ENCODE measurements at places on chromosomes 4 and X.

DNA sequence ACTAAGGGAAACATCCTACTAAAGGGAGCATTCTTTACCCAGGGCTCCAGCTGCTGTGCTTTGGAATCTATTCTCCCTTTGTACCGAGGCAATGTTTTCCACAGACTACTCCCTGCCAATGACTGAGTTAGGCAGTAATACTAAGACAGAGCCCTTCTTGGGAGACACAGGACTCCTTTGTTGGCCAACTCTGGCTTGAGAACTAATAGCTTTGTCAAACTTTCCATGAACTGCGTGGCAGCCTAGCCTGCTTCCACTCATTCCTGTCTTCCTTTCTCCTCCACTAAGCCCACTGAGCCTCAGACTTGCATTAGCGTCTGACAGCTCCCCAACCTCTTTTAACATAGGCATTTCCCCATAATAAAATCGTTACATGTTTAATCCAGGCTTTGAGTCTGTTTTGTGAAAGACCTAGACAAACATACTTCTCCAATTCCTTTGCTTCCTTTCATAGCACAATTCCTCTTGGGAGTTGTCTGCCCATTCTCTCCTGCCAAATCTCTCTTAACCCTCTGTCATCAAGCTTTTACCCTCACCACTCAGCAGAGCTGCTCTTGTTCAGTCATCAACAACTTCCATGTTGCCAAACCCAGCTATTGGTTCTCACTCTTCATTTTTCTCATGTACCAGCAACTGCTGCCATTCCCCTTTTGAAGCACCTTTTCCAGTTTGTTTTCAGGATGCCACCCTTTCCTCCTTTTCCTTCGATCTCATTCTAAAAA, 300.3 kb upstream of the IGFBP7 start:
- DNase-seq, result no peak

- DNase-seq, result no peak
These were observed 4.7 kb downstream of the CPLX1 start for GRCh38 chr4:821181-821591.

- DNase-seq, result no peak
These were observed 53.8 kb downstream of the ZNF827 start for GRCh38 chr4:145884775-145885174.

DNA sequence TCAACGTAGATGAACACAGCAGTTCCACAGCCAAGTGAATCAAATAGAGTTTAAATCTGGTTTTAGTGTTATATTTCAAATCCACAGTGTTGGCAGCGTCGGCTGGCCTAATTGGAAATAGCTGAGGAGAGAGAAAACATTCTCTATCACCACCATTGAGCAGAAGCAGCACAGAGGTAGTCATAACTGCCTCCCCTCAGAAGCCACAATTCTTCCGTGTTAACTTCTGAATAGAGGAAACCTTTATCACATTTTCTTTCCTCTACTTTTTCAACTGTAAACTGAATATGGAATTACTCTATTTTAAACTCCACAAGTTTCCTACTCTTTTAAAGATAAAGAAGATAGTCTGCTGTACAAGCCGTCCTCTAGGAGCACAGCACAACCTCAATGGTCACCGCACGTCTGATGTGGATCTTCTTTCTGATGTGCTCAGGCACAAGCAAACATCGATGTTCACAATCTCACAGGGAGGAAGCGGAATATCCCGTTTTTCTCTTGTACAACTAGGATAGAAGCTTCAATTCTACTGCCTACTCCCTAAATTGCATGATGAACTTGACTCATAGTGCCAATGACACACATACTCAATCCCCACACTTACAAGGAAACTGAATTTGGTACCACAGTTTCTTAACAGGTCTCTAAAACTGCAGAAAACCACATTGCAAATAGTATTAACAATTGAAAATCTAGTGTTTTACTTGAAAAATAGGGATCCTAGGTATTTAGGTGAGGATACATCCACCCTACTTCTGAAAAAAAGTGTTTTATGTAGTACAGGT, 217.8 kb upstream of the ETNPPL start:
- DNase-seq, result no peak

- DNase-seq, result no peak
These were observed 1.4 kb downstream of the TCEAL1 start for GRCh38 chrX:103630171-103630511.

DNA sequence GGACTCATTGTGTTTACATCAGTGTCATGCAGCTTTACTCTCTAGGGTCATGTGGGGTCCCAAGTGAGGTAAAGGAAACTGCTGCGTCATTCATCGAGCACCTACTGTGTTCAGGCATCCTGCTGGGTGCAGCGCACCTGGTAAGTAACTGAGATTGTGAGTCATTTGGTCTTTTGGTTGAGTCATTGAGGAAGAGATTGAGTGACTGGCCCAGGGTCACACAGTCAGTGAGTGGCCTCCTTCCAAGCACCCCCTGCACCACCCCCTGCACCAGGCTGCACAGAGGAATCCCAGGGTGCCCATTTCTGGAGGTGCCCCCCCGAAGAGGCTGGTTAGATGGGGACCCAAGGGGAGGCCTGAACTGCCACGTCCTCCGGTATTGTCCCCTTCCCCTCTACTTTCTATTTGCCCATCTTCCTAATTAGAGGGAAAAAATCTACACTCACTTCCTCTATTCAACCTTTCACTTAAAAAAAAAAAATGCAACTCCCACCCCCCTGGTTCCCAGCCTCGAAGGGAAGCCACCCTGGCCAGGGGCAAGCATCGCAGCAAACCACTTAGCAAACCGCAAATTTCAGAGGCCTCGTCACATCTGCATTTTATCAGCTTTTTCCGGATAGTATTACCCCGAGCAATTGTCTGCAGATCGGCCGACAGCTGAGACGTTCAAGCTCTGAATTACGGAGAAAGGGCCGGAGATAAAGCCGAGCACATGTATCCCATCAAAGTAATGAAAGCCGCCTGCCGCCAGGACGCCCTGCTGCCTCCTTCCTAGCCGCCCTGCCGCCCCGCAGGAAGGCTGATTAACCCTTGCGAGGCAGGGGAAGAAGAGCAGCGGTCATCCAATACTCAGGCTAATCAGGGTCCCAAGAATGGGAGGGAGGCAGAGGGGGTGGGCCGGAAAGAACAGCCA, 96.3 kb upstream of the MSX1 start:
- no peak for DNase-seq

DNA sequence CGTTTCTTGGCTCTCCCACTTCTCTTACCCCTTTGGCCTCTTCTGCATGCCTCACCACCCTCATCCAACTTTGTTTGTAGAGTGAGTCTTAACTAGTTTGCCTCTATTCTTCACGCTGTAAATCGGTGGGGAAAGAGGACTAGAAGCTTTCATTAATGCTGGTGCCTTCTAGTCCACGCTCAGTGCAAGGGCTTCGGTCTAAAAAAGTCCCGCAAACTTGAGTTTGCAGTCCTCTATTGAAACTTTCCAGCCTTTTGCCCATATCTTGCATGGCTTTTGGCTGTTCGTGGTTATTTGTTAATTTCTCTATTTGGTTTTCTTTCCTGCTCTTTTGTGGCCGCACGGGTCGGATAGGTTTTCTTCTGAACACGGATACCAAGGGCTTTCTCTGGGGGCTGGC, 868 bp downstream of the DACH2 start:
- DNase-seq, result no peak

DNA sequence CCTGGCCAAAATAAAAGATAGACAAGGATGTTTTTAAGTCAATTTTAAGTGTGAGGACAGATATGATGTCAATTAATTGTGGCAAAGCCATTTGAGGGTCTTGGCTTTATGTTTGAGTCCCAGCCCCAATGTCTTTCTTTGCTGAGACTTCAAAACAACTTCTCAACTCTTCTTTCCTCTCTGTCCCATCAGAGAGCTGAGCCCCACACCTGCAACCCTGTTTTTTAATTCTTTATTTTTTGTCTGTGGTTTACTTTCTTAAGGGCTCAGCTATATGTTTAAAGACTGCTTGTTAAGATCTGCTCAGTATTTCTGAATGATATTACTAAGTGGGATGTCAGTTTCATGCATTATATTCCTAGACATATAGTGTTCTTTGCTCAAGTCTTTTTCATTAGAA, 164.3 kb downstream of the HS3ST1 start:
- no peak for DNase-seq

DNA sequence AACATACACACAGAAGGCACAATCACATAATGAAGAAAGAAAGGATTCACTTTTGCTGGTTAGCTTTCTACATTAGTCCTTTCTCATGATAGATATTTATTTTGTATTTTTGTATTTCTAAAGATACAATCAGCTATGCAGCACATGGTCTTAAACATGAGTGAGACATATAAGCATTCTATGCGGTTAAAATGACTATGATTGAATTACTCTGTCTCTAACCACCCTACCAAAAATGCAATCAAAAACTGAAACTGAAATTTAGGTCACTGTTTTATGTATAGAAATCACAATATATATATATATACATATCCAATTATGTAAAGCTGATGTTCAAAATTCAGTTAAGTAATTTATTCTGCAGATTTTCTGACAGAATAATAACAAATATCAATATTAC, 21.9 kb downstream of the CXXC4 start:
- no peak for DNase-seq

- DNase-seq, result no peak
These were observed 20.6 kb downstream of the ZDHHC9 start for GRCh38 chrX:129823115-129823514.

GRCh38 chrX:38817004-38817703, 15.9 kb downstream of the MID1IP1 start:
- no peak for DNase-seq

DNA sequence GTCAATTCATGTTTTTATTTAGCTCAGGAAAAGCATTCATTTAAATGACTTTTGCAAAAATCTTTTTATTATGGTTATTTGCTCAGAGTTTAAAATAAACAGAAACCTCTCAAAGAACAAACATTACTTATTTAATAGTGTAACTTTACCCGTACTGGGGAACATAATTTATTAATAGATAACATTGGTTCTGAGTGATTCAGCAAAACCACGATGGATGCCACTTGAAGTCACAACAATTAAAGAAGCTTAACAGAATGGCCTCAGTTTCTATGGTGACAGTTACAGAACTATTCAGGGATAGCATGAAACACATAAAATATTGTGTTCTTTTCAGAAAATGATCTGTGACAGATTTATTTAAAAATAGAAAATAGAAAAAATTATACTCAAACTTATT, 368.7 kb downstream of the CCSER1 start:
- no peak for DNase-seq

- DNase-seq, result no peak
These were observed 2.8 kb downstream of the PORCN start for GRCh38 chrX:48511560-48511959.

DNA sequence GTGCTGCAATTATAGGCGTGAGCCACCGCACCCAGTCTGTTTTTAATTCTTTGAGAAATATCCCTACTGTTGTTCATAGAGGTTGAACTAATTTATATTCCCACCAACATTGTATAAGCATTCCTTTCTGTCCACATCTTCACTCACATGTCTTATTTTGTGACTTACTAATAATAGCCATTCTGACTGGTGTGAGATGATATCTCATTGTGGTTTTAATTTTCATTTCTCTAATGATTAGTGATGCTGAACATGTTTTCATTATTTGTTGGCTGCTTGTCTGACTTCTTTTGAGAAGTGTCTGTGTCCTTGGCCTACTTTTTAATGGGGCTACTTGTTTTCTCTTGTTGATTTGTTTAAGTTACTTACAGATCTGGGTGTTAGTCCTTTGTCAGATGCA, 310.9 kb upstream of the MAOA start:
- DNase-seq, result no peak

- DNase-seq, result no peak
These were observed 172.9 kb downstream of the AFAP1 start for GRCh38 chr4:7766661-7767345.

DNA sequence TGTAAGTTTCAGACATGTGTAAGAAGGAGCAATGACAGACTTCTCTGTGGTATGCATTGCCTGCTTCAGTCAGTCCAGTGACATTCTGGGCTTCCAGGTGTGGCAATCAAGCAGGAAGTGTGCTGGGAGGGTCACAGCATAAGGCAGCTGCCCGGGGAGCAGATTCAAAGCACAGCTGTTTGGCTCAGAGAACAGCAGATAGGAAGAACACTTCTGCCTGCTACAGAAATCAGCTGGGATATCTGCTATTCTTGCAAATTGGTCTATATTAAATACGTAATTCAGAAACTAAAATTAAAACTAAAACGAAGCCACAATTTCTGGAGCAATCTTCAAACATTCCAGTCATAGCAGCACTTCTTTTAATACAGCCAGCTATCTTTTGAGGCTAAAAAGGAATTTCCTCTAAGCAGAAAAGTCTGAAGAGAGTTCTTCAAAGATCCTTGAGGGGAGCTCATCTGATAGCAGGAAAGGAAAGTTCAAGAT, 47.5 kb upstream of the GALNT7 start:
- no peak for DNase-seq

DNA sequence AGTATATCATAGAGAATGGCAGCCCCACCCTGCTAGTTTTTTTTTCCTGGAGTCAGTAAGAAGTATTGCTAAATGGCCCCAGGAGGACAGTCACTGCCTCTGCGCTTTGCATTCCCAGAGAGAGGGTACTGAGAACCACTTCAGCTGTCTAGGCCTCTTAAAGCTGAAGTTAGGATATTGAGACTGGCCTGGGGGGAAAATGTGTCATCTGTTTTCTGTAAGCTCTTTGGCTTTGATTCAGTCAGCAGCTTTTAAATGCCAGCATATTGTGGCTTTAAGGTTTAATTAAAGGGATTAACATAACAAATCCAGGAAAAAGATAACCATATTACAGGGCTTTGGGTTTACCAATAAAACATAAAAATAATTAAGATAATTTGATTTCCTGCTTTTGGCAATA, 852.0 kb downstream of the PCDH18 start:
- no peak for DNase-seq

GRCh38 chr4:155818639-155819038, 47.4 kb downstream of the ASIC5 start:
- DNase-seq, result no peak

GRCh38 chrX:125757794-125758564, 408.1 kb downstream of the DCAF12L2 start:
- no peak for DNase-seq

- DNase-seq, result no peak
These were observed 91.8 kb downstream of the PDE5A start for GRCh38 chr4:119536572-119537528.

GRCh38 chr4:151860561-151861093, 99.8 kb upstream of the GATB start:
- DNase-seq, result no peak

- no peak for DNase-seq
These were observed 12.9 kb downstream of the NHSL2 start for GRCh38 chrX:71923516-71923915.

- no peak for DNase-seq
These were observed 29.7 kb downstream of the IL21 start for GRCh38 chr4:122591196-122591595.

DNA sequence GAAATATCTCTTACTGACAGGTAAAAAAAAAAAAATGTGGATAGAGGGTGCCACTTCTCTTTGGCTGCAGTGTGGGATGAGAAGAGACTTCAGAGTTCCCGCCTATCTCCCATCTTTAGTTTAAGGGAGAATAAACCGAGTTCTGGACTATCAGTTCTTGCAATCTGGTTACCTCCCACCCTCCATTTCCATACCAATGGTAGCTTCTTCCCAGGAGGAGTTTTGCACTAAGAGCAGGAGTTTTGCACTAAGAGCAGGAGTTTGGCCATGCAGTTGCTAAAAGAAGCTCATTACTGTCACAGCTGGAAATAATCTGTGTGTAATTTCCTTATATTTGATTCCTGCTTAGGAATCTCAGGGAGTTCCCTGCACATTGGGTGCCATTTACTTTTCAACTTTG, 10.8 kb upstream of the GUCY1B1 start:
- no peak for DNase-seq

GRCh38 chr4:36029951-36030350, 214.4 kb downstream of the ARAP2 start:
- no peak for DNase-seq
